ENCODE measurements at places on chromosomes 3 and 15.

- DNase-seq, result no peak
These were observed 377.0 kb downstream of the OCA2 start for GRCh38 chr15:27722102-27722501.

GRCh38 chr3:182568876-182569275, 224.4 kb upstream of the ATP11B start:
- DNase-seq, result no peak

DNA sequence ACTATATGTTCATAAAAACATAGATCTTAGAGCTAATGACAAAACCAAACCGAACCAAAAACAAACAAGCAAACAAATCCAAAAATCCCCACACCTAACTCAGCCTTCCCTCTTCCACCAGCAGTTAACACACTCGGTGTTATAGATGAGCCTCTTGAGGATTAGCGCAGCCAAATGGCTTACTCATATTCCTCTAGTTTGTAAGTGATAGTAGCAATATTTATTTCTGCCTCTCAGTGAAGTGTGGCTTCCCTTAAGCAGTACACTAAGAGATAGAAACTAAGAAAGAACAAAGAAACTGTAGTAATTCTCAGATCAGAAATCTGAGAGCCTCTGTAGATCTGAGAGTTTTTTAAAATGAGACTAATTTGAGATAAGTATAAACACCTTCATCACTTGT, 2.4 kb upstream of the NCEH1 start:
- DNase-seq, result no peak

DNA sequence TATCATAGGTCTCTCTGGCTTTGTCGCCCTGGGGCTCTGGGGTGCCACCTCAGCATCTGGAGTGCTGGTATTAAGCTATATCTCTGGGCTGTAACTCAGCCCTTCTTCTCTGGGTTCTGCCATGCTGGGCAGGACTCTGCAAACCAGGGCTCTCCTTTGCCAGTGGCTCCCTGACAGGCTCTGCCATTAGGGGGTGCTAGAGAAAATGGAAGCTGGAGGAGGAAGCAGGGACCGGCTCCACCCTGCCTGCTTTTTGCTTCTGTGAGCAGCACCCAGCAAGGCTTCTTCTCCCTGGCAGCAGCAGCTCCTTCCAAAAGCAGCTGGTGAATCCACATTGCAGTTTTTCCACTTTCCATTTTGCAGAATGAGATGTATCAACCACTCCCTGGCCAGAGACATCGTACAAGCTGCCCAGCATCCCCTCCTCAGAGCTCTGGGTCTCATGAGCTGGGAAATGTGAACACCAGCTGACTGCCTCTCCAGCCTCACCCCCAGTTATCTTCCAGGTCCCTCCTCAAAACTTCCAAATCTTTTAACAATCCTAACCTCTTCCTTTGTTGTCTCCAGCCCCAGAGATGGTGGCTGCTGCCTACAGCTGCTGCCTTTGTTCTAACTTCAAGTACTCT, 165.0 kb downstream of the ABHD5 start:
- DNase-seq, result peak; percentile 3

GRCh38 chr3:23886311-23886710, 30.5 kb downstream of the NKIRAS1 start:
- no peak for DNase-seq

Measured in NCI-H1694 treated with DMSO at 0.1 percent for 48 hours (cell line).